ENCODE measurements at places on chromosomes 7 and 10.

DNA sequence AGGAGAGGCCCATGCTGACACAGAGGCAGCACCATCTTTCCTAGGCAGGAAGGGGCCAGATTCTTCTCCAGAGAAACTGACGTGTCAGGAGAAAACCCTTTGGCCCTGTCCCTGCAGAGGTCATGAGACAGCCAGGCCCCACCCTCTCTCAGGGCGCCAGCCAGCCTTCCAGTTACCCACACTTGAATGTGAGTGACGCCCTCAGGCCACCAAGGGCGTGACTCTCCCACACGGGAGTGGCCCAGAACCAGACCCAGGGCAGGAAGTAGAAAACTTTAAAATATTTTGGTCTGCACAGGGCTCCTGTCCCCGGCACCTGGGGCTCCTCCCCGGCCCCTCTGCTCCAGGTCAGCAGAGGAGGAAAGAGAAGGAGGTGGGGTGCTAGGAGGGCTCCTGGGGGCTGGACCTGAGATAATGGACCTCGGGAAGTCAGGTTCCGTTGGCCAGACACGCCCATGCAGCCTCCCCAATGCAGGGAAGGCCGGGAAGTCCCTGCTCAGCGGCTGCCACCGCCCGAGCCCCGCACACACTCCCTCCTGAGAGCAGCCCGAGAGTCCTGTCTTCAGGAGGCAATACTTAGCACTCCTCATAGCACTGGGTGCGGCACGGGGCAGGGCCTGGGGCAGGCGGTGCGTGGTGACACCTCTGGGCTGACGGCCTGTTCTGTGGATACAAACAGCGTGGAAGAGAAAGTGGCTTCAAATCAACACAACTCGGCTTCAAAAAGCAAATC, 67.0 kb upstream of the CFAP46 start:
- peak; percentile 33 for DNase-seq

DNA sequence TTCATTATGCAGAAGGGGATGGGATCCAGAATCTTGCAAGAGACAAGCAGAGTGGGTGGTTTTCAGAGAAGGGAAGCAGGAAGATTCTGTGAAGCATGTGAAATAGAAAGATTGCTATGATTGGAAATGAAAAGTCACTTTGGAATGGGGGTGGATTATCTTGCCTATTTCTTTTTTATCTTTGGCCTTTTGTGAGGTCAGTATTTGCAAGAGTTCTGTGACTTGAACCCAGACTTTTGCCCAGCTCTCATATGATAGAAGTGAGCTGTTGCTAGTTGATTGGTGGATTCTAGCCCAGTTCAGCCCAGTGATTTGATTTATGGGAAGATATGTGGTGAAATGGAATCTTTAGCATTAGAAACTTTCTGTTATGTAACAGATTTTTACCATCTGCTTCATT, 17.1 kb downstream of the ENTPD7 start:
- DNase-seq: no peak

DNA sequence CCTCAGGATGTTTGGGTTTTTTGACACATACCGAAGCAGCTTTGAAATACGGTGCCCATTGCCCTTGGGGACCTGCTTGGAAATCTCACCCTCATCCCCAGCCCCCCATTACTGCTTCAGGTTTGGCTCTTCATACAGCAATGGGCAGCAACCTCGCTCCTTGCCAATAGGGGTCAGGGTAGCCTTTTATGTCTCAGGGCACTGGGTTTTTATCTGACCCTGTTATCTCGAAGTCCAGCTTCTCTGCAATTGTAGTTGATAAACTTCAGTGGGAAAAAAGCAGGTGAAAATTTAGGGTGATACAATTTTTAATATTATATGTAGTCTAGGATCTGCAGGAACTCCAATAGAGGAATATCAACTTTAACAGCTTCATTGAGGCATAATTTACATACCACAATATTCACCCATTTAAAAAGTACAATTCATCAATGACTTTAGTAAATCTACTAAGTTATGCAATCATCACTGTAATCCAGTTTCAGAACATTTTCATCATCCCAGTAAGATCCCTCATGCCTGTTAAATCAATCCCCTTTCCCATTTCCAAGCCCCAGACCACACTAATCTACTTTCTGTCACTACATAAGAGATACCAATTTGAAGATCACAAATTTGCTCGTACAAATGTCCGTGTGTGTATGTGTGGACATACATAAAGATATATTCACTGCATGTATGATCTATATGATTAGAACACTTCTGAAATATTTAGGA, 386.2 kb downstream of the KCNMA1 start:
- DNase-seq: peak; percentile 31

DNA sequence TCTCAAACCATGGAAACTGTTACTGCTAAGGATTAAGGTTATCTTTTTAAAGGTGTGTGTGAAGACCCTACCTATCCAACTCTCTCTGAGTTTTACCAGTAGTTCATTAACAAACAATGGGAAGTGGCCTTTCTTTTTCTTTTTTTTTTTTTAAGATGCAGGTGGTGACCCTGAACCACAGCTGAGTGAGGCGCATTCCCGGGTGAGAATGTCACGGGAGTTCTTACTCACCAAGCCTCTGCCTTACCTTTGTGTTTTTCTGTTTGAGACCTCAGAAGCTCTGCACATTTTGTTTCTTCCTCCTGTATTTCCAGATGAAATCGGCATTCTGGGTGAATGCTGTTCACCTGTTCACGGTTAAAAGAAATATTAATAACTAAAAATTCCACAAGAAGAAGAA, 2.5 kb downstream of the VIPR2 start:
- DNase-seq: no peak

DNA sequence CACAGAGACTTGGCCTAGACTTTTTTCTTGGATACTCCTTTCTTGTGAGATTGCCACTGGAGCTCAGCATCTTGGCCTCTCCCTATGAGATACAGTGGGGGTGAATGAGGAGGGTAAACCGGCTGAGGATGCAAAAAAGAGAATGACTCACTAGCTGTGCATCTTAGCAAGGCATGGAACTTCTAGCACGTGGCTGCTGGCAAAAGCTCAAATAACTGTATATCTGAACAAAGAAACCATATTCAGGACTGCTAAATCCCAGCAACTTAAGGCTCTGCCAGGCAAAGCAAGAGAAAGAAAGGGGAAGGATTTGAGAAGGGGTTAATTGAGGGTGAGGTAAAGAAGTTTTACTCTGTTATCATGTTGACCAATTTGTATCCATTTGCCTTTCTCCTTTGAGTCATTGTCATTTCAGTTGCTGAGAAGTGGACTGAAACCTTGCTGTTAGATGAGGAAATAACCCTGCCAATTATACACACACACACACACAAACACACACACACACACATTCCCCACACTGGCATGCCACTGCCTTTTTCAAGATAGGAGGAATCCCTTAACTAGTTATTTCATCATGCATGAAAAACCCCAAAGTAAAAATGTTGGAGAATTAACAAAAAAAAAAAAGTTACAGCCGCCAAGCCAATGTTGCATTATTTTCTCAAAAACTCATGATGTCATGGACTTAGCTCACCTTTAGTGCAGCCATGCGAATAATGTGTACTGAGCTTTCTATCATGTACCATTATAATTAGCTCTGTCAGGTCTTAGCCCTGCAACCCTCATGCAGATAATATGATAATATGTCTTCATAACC, 997.3 kb downstream of the LRMDA start:
- DNase-seq: no peak

GRCh38 chr10:7606951-7607404, 59.8 kb downstream of the ITIH5 start:
- no peak for DNase-seq

GRCh38 chr7:21969822-21970221, 24.1 kb upstream of the CDCA7L start:
- DNase-seq: no peak

GRCh38 chr7:132515181-132515580, 61.1 kb downstream of the PLXNA4 start:
- DNase-seq: no peak

GRCh38 chr7:8594115-8594514, 160.7 kb downstream of the NXPH1 start:
- no peak for DNase-seq

DNA sequence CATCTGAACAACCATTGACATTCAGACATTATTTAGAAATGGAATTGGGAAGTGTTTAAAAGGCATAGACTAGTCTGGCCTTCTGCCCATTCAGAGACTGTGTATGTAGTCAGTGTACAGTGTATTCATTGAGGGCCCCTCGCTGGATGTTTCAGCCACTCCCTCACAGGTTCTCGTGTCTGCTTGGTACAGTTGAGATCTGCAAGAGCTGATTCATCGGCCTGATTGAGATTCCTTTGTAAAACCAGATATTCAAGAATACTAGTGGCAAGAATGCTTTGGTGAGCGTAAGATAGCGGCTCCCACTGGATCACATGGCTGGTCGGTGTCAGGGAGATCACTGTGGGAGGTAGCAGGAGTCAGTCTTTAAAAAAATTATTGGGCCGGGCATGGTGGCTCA, 119.5 kb downstream of the TCF7L2 start:
- DNase-seq: no peak

GRCh38 chr10:69503001-69503895, 52.0 kb downstream of the TSPAN15 start:
- no peak for DNase-seq

- DNase-seq: peak; percentile 67
Observed at GRCh38 chr10:124677749-124678556, 66.2 kb downstream of the FAM53B start.

- no peak for DNase-seq
Observed at GRCh38 chr7:94228678-94229077, 166.0 kb upstream of the COL1A2 start.

DNA sequence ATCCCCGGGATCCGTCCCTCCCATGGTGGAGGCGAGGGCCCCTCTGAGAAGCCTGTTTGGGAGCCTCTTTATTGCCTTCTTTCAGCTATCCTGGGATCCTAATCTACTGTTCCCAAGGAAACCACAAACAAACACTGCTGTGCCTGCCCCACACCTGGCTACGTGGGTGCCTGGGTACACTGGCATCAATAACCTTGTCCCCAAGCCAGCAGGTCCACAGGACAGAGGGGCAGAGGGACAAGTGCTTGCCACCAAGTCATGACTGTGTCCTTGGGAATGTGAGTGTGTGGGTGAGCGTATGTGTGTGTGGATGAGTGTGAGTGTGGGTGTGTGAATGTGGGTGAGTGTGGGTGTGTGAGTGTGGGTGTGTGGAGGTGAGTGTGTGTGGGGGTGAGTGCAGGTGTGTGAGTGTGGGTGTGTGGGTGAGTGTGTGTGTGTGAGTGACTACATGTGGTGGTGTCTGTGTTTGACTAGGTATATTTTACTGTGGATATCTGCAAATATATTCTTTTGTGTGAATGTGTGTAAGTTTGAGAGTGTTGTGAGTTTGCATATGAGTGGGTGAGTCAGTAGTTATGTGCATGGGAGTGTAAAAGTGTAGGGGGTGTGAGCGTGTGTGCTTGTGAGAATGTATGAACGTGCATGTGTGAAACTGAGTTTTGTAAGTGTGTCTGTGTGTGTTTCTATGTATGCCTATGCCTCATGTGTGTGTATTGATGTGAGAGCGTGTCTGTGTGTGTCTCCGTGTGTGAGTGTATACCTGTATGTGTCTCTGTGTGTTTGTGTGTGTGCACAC, 96.1 kb downstream of the TNS3 start:
- DNase-seq: no peak

GRCh38 chr10:93417921-93418320, 64.2 kb downstream of the MYOF start:
- DNase-seq: no peak

DNA sequence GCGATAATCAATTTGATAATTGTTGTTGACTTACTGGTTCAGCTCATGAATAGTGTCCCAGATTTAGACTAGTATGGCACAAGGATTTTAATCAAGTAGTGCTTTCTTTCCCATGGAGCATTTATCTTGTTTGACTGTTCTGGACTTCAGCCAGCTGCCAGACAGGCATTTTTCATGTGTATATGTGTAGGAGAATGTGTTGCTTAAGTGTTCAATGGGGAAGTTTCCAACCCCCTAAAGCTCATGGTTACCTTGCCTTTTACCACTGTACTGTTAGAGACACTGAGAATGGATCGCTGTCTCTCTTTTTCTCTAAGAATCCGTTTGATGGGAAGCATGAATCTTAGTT, 103.9 kb downstream of the LRRC4 start:
- no peak for DNase-seq

DNA sequence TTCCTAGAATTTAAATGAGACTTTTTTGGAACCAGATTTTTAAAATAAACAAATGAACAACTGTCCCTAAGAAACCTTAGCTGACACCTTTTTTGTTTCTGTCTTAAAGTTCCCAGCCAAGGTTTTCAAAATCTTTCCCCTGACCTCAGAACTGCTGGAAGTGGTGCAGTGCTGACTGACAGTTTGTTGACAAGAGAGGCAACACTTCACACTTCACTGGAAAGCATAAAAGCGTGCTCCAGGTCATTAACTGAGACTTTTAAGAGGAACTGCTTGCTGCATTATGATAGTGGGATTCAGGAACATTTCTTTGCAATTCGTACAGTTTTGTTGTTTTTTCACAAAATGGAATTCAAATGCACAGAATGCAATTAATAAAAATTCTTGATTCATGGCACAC, 36.2 kb downstream of the SYPL1 start:
- DNase-seq: no peak

GRCh38 chr7:120550494-120551048, 277.6 kb downstream of the KCND2 start:
- no peak for DNase-seq

- no peak for DNase-seq
Observed at GRCh38 chr7:158495216-158495615, 92.4 kb downstream of the PTPRN2 start.

DNA sequence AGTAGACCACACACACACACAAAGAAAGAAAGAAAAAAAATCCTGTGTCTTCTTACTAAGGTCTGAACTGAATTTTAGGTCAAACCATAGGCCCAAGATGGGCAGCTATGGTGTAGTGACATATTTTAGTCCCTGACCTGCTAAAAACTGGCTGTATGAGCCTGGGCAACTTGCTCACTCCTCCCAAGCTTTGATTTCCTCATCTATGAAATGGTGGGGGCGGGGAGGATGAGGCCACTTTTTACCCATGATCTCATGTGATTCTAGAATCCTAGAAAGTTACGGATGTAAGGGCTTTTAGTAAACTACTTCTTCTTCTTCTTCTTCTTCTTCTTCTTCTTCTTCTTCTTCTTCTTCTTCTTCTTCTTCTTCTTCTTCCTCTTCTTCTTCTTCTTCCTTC, 6.1 kb upstream of the CCL24 start:
- DNase-seq: no peak

DNA sequence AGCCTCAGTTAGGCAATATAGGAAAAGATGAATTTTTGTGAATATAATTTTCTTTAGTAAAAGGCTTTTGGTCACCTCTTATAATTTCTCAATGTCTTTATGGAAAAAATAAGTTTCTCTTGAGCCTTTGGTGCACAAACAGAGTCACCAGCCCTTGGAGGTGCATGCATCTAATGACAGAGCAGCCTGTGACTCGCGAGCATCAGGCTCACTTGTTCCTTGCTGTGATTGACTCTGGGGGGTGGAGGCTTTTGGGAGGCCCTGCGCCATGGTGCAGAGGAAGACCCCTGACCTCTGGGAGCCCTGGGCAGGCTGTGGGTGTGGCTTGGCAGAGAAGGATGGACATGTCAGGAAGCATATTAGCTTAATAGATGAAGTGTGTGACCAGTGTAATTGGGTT, 60.2 kb downstream of the FIGNL1 start:
- DNase-seq: no peak

GRCh38 chr10:1347962-1348772, 292.0 kb downstream of the WDR37 start:
- no peak for DNase-seq

GRCh38 chr7:123637878-123638277, 17.8 kb upstream of the LMOD2 start:
- no peak for DNase-seq

- DNase-seq: no peak
Observed at GRCh38 chr10:96420228-96421009, 61.6 kb upstream of the OPALIN start.
